Osteoblast (primary cell): ENCODE measurements at places on chromosomes 3 and 15. TPM values are rescaled to one million over a fixed set of nuclear protein-coding genes. Genes with fewer than 3 reads are reported as not detected.

GRCh38 chr3:171199473-171199829 is 172.9 kb upstream of the SLC2A2 start:
- DNase-seq = no peak

- DNase-seq = no peak
These were observed 57.5 kb downstream of the CADPS start for GRCh38 chr3:62817678-62818077.

EPM2AIP1 gene
- total RNA-seq = 22.8 and 28.0 TPM in 2 replicates

CSPG4 gene
- total RNA-seq = 11.5 and 20.3 TPM in 2 replicates

DNA sequence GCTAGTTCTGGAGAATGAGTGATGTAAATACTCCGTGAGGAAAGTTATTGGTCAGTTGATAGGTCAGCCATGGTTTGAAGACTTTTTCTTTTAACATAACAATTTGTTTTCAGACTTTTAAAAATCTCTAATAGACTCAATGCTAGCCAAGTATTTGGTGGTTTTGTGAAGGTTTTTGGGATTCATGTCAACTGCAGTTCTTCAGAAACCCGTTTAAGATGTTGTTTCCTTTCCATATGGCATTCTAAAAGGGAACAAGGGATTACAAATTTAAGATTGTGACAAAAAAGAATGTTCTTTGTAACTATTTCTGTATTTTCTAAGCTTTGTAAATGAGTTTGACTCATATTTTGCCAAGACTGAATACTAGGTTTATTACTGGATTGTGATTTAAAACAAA is 281.7 kb upstream of the COL8A1 start:
- DNase-seq = no peak

DNA sequence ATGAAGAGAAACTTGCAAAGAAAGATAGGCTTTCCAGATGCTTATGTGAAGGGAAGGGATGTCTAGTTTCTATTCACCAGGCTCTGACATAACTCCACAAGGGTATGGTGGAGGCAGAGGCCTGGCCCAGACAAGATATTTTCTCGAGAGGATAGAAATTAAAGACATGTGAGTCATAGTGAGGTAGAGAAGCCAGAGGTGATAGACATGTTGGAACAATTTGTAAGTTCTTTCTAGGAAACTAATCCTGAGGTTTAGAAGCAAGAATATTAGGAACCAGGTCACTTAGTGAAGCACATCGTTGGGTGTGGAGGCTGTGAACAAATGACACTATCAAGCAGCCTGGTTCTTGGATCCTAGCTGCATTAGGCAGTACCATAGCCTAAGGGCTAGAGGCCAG is 176.9 kb downstream of the BBX start:
- no peak for DNase-seq

- DNase-seq = no peak
These were observed 34.8 kb upstream of the CD47 start for GRCh38 chr3:108125550-108126071.

DNA sequence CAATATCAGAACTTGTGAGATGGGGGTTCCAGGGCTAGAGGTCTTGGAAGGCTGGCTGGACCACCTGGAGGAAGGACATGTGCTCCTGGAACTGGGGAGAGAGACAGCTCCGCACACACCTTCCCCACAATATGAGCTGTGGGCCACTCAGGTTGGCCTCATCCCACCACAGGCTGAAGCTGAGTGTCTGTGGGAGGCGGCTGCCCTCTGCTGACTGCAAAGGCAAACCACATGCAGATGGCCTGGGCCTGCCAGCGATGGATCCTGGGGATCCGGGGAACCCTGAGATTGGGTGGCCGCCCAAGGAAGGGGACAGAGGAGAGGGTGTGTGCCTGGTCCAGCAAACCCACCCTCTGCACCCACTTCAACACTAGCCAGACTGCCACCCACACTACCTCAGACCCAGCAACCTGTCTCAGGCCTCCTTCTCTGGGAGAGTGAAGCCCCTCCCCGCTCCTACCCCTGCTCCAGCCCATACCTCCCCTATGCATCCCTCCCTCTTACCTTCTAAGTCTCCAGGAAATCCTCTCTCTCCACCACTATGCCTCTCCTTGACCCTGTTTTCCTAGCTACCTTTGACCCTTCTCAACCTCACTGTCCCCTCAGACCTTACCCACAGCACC is 44.8 kb downstream of the CYP11A1 start:
- peak; percentile 94 for DNase-seq

DNA sequence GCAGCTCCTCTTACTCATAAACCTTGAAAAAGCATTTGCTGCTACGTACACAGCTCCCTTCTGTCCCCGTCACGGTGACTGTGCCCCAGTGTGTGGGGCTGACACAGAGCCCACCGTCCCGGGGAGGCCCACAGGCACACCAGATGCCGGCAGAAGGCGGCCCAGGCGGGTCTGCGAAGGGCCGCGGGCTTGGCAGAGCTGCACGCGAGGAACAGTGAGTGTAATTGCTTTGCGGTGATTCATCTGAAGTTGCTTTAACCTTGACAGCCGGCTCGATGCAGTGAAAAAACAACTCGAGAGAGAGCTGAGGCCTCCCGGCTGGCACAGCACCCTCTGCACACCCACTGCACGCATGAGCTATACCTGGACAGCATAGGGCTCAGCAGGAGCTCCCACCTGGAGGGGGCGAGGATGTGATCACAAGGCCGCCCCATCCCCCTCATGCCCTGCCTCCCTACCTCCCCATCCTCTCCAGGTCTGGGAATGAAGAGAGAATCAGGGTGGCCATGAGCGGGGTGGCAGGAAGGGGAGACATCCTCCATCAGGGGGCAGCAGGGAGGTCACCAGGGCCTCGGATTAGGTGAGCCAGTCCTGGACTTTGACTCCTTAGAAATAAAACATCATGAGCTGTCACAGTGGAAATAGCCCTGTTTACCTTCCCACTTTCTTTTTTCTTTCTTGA is 172.7 kb downstream of the MEGF11 start:
- DNase-seq = peak; percentile 93

AP4E1 gene
- 19.2 and 23.3 TPM in 2 replicates for total RNA-seq

LYSMD2 gene
- total RNA-seq = 3.3 and 4.7 TPM in 2 replicates

- no peak for DNase-seq
These were observed 109.2 kb downstream of the CD47 start for GRCh38 chr3:107981471-107982111.

- no peak for DNase-seq
These were observed 101.4 kb downstream of the KLHL25 start for GRCh38 chr15:85693277-85693676.

DNA sequence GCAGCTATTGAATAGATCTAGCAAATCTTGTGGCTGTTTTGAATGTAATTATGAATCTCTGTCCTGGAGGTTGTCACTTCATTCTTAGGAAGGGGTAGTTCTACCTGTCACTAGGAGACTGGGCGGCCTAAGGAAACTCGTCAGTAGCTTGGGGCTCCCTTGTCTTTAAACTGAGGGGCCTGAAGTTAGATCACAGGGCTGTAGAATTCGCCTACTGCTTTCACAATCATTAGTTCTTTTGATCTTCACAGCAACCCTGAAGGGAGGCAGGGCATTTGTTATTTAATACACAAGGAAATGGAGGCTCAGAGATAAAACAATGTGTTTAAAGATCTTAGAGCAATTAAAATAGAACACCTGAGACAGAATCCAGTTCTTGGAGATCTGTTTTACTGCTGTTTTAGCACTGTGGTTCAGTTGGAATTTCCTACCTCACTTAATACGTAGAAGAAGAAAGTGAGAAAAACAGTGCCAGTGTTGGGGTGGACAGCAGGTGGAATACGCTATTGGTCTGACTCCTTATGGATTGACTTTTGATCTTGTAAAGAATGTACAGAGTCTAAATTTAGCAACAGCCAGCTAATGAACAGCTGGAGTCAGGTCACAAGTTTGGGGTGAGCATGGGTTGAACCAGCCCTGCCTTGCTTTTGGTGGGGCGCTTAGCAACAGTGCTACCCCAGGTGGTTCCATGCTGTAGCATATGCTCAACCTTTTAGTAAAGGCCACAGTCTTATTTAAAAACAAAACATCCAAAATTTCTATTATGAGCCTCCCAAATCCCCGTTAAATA is 71.4 kb upstream of the BHLHE40 start:
- no peak for DNase-seq

- DNase-seq = no peak
These were observed 14.2 kb upstream of the SUCNR1 start for GRCh38 chr3:151859233-151859673.

DNA sequence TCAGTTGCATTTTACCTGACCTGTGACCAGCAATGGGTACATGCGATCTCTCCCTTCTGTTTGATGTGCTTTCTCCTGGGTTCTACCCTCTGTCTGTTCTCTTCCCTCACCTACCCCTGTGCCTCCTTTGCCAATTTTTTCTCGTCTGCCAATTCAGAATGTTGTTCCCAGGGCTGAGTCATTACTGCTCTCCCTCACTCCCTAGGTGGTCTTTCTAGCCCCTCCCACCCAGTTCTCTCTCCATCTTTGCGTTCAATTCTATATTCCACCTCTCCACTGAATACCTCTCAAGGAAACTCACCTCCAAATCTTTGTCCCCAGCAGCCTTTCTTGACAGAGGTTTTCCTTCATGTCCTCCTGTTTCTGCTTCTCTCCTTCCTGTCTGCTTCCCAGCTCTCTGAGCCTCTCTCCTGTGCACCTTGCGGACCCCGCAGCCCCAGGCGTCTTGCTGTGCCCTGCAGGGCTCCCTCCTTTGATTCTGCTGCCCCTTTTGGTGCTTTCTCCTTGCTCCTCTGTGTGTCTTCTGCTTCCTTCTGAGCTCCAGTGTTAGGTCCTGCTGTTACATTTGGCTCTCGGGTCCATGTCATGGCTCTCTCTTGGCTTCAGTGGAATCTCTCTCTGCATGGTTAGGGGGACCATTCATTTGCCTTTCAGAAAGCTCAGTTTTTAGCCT is 398.2 kb upstream of the TPM1 start:
- DNase-seq = no peak

- no peak for DNase-seq
These were observed 370.5 kb downstream of the RORA start for GRCh38 chr15:60858511-60859070.

SEMA6D gene
- 8.0 and 16.2 TPM in 2 replicates for total RNA-seq

DNA sequence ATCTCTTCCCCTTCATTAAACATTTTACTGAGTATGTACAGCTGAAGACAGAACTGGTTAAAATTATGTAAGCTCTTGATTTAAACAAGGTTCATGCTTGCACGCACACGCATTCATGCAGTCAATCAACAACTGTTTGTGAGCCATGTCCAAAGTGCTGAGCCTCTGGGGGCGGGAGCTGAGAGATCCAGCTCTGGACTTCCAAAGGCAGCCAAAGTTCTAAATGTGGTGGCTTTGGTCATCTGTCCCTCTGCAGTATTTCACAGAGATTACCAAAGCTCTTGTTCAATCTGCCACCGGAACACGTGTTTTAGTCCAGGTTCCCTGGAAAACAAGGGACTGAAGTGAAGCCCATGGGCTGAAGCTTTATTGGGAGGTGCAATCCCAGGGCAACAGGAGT is 52.4 kb upstream of the SNRPA1 start:
- DNase-seq = peak; percentile 69

DNA sequence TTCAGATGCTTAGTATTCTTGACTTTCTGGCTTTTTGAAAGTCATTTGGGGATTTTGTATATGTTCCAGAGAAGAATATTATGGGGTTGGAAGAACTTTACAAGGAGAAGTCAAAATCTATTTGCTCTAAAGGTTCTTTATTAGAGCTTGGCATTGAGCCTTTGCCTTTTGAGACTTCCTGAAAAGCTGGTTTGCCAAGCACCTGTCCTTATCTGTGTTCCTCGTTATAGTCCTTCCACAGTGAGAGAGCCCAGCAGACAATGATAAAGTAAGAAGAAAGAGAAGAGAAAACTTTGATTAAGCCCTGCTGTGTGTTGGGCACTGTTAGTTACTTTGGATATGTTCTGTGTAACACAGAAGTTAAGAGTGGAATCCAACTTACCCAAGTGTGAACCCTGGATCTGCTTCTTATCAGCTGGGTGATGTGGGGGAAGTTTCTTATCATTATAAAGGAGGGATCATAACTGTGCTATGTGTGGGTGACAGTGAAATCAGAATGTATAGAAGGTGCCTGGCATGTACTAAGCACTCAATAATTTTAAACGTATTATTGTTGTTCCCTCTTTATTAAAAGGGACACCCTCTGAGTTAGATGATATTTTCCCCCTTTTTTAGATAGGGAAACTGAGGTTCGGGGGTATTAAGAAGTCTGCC is 44.3 kb upstream of the POLR2M start:
- no peak for DNase-seq
